ENCODE measurements at places on chromosomes 6 and 20.
A peak's percentile ranks its signal among the peaks of the same experiment; 100 is the strongest.

DNA sequence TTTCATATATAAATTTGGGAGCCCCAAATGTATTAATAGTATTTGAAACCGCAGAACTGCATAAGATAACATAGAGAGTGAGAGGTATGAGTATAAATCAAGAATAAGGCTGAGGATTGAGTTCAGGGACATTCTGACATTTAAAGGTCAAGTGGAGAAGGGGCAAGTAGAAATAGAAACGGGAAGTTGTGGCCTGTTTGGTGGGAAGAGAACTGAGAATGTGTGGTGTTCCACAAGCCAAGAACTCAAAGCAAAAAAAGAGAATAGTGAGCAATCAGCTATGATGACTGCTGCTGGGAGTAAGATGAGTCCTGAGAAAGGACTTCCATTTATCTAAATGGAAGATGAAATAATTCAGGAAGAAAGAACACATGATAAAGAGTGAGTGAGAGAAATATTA lies 418.4 kb downstream of the CD109 start:
- no peak for DNase-seq

DNA sequence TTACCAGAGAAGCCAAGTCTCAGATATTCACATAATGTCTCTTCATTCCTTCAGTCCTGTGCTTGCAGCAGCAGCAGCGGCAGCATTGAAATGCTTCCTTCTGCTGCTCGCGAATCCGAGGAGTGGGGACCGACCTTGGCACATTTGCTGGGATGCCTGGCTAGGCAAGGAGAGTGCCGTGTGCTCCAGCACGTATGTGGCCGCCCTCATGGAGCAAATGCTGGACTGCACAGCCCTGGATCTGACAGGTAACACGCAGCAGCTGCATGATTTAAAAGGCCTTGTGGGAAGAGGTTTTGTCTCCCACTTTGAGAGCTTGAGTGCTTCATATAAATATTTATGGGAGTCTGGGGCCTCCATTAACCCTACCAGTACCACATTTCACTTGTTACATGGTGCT lies 9.9 kb downstream of the MAFB start:
- no peak for DNase-seq

- no peak for DNase-seq
These were observed 22.7 kb downstream of the ZDHHC14 start for GRCh38 chr6:157403686-157404051.

GRCh38 chr6:131937703-131938631 lies 13.2 kb downstream of the CCN2 start:
- DNase-seq, result peak; percentile 47

DNA sequence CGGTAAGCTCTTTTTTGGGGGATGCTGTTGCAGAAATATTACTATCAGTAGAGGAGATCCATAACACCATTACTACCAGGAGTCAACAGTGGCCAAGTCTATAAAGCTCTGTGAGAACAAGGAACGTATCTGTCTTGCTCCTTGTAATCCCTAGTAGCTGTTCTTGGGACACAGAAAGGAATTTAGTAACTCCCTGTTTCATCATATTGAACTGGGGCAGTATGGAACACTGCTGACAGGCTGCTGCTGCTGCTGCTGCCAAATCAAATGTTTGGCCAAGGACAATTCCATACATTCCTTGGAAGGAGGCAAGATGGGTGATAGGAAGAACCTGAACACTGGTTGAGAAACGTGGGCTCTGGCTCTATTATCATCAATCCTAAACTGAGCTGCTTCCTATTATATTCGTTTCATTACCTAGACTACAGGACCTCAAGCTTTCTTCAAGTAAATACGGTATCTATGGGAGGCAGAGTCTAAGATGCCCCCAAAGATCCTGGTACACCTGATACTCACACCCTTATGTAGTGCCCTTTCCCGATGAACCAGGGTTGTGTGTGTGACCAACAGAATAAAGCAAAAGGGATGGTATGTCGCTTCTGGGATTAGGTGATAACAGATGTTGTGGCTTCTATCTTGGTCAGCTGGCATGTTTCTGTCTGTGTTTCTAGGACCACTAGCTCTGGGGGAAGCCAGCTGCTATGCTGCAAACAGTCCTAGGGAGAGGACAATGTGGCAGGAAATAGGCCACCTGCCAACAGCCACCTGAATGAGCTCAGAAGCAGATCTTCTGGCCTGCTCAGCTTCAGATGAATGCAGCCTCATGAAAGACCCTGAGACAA lies 39.5 kb downstream of the ELOVL5 start:
- DNase-seq, result peak; percentile 66

GRCh38 chr6:68757821-68758220 lies 122.7 kb downstream of the ADGRB3 start:
- no peak for DNase-seq
